ENCODE measurements at places on chromosomes 1 and 21.

DNA sequence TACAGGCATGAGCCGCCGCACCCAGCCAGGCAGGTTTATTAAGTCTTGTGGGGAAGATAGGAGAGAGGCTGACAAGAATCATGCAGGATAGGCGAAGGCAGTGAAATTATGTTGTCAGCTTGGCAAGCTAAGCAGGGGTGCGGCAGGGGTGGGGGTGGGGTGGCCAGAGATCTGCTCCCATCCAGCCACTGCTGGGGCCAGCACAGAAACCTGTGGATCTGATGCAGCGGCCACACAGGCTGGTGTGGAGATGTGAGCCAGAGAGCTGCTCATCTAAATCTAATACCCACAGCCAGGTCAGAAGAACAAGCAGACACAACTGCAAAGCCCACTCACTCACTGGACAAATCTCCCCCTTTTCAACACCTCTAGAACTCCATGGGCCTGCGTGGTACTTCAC is 68.7 kb downstream of the KCTD3 start:
- DNase-seq = no peak

DNA sequence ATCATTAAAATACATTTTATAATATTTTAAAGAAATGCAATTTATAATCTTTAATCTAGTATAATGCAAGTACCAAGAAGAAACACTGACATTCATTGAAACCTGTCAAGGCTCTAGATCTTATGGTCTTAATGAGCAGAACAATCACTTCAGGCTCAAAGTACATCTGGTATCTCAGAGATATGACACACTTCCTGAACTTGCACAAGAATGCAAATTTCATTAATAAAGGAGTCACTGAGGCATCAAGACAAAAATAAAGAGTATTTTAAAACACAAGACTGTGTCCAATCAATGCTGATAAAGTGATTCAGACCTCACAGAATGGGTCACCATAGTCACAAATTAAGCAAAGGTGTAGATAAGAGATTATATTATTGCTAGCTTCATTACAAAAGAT is 178.1 kb downstream of the AK5 start:
- DNase-seq = no peak

DNA sequence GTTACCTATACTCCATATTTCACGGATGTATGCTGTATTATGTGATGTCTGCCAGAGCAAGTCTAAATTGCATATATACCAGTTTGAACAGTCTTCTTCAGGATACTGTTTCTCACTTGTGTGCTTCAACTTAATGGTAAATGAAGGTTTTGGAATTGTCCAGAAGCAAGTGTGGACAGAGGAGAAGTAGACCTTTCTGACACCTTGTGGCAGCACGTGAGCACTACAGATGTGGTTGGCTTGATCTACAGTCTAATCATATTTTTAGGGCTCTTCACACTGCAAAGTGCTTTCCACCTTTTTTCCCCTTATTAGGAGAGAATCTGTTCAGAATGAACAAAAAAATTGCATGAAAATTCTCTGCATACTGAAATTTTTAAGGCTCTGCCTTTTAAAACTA is 10.9 kb downstream of the MORC3 start:
- no peak for DNase-seq

DNA sequence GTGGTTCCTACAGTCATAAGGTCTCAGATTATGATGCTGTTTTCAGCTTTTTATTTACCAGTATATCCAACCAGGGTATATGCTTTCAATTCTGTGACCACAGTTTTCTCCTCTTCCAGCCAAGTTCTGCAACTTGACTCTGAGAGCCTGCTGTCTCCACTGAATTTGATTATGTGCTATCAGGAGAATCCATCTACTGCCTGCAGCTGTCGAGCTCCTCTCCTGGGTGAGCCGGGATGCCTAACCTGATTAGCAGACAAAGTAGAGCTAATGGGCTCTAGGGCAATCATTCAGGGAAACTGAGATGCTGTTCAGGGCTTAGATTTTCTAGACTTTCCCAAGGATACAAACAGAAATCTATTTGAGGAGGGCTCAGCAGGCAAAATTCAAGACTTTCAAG is 271.5 kb upstream of the BEND5 start:
- DNase-seq = no peak

GRCh38 chr1:11563560-11564069 is 84.7 kb downstream of the DISP3 start:
- DNase-seq = no peak

DNA sequence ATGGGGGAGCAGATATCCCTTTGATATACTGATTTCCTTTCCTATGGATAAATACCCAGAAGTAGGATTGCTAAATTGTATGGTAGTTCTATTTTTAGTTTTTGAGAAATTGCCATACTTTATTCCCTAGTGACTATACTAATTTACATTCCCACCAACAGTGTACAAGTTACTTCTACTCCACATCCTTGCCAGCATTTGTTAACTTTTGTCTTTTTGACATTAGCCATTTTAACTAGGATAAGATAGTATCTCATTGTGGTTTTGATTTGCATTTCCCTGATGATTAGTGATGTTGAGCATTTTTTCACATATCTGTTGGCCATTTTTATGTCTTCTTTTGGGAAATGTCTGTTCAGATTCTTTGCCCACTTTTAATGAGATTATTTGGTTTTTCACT is 620.6 kb upstream of the CAMK1G start:
- DNase-seq = no peak

DNA sequence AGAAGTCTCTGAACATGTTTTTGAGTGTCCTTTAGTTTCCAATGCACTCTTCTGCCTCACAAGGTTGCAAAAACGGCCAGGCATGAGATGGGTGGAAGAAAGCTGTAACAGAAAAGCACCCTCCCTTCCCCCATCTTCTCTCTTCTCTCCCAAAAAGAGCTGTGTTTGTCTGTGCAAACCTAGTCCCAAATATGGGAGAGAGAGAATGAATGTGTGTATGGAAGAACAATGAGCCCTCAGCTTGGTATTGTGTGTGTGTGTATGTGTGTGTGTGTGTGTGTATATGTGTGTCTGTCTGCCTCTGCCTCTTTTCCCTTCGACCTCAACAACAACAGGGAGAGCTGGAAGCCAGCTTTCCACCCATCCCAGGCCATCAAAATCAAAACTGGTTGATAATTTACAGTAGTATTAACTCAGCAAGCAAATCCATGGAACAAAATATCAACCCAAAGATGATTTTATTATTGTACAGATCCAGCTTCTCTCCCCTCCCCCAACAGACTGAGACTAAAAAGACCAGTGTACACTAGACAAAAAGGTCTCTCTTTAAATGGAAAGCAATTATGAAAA is 1.8 kb downstream of the RERE start:
- DNase-seq = no peak

DNA sequence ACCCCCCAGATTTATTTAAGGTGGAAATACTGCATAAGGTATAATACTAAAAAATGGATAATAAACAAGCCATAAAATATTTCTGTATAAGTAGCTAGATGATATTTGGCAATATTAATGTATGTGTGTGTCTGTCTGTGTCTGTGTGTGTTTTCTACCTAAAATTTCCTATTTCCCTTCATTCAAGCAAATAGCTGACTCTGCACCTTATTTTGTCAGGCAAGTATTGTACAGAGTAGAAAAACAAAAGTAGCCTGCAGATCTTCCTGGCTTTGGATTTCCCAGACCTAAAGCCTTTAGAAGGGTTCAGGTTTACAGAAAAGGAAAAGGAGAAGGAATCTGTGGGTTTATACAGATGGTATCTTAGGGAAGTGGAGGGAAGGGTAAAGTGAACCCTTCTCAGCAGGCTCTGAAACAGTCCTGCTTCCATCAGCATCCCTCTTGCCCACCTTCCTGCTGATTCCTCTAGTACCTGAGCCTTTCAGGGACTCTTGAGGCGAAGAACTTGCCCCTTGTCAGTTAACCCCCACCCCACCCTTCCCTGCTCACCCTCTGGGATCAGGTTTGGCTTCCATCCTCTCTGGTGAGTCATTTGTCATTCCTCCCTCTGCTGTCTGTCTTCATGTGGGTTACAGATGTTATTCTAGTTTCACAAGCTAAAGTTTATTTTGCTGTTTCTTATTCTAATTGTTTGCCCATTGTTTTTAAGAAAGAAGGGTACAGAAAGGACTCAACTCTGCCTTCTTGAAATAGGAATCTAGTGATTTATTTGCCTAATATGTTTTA is 21.7 kb upstream of the RGS16 start:
- no peak for DNase-seq

GRCh38 chr1:110235834-110236682 is 25.9 kb downstream of the KCNC4 start:
- no peak for DNase-seq

DNA sequence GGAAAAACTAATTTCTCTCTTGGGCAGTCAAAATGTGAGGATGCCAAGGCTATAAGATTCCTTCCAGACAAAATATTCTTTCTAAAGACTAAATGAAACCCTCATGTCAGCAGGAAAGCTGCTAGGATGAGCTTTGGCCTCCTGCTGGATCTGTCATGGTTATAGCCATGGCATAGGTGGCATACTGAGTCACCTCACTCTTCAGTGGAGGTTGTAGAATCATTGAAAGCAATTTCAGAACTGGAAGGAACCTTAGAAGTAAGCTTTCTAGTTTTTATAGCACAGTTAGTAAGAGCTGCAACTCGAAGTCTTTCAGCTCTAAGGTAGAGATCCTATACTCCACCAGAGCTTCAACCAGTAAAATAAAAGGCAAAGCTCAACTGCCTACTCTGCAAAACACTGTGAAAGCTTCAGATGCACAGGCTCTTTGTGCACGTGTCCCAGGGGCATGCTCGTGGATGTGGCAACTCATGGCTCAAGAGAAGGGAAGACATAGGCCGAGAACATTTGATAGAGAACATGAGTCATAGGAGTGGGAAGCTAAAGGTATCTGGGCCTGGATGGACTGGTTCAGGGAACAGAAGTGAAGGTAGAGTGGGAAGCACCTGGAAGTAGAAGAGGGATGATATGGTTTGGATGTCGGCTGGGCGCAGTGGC is 5.8 kb downstream of the AVPR1B start:
- no peak for DNase-seq

GRCh38 chr1:185532856-185533255 is 201.3 kb upstream of the HMCN1 start:
- no peak for DNase-seq

Measured in stimulated activated CD4-positive, alpha-beta T cell treated with anti-CD3 and anti-CD28 coated beads, Interleukin-1b, Interleukin-23, amount 100 ng/mL, for 1 hour (primary cell).